ENCODE measurements at places on chromosomes 12 and 14.

GRCh38 chr14:35533357-35534207, at the start of gene INSM2:
TSS of gene INSM2 (plus strand) at chr14:35534164. CDS start at chr14:35534253, 89 bp downstream.
- DNase-seq = peak; percentile 92

GRCh38 chr12:78101113-78101876, 270.6 kb downstream of the NAV3 start:
- no peak for DNase-seq

DNA sequence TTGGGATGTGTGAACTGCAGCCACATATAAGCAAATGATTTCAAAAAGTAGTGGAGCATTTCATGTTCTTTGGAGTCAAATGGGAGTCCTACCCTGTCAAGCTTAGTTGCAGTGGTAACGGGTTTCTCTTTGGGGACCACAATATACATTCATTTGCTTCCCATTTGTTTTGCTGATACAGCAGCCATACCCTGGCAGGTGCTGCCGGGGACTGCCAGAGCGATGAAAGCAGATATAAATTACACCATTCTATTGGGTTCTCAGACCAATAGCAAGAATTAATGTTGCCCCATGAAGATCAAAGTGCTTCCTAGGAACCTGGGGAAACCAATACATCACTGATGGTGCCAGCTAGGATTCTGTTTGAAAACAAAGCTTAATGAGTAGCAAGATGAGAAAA, 1621.5 kb upstream of the FLRT2 start:
- no peak for DNase-seq

DNA sequence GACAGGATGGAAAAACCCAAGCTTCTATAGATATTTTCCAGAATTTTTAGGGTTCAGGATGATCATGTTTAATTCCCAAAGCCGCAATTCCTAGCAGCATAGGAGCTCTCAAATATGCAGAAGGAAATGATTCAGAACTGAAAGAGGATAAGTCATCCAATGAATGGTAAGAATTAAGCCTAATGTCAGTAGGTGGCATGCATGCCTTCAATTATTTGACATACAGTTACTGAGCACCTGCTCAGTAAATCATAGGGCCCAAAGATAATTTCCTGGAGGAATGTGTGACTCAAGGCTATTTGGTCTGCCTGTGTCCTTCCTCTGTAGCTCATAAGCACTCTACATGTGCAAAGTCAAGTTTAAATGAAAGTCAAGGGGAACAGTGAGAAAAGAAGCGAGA, 116.8 kb upstream of the SLC38A4 start:
- DNase-seq = no peak

DNA sequence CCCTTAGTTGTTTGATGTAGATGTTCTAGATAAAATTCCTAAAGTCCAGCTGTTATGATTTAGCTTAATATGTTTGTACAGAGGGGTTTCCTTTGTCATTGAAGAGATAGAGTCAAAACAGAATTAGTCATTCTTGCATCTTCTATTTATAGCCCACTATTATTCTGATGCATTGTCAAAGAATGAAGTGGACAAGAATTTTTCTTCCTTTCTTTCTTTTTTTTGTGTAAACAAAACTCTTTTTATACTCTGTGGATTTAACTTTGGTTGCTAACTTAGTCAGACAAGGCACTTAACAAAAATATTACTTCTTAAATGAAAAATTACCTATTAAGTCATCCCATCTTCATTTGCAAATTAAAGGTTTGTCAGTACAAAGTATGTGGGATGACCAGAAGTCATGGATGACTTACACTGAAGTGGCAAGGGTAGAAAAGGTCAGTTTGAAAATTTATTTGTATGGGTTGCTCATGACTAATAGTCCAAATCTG, 215.6 kb upstream of the DDHD1 start:
- DNase-seq = no peak

DNA sequence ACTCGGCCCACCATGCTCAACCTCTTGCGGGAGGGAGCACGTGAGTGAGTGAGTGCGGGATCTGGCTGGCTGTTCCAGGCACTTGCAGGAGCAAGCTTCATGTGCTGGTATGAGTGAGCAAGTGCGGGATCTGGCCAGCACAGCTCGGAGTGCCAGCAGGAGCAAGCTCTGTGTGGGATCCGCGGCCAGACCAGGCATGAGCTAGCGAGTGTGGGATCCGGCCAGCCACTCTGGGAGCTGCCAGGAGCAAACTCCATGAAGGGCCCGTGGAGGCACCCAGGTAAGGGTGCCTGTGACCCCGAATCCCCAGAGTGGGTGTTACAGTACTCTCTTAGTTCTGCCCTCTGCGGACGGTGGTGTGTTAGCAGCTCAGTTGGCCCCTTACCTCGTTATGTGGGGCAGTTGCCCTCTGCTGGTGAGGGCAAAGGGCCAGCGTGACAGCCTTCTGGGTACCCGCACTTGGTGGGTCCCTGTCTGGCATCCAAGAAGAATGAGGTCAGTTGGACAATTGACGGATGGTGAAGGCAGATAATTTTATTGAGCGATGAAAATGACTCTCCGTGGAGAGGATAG, 38.3 kb downstream of the RAD51B start:
- DNase-seq = peak; percentile 44

- DNase-seq = no peak
These were observed 99.1 kb upstream of the NAP1L1 start for GRCh38 chr12:76183459-76184186.

DNA sequence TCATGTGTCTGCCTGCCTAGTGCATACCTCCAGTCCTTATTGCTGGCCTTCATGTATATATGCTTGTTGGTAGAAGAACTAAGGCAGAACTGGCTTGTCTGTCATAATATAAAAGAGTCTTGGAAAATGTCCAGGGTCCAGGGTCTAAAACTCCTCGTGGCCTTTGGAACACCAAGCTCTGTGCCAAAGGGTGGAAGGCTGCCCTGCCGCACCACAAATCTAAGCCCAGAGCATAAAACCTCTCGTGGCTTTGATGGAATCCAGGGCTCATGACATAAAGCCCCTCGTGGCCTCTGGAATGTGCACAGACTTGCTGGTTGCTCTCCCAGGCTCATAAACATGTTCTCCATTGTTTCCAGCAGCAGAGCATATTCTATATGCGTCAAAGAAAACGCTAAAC, 107.9 kb downstream of the BBS10 start:
- no peak for DNase-seq

DNA sequence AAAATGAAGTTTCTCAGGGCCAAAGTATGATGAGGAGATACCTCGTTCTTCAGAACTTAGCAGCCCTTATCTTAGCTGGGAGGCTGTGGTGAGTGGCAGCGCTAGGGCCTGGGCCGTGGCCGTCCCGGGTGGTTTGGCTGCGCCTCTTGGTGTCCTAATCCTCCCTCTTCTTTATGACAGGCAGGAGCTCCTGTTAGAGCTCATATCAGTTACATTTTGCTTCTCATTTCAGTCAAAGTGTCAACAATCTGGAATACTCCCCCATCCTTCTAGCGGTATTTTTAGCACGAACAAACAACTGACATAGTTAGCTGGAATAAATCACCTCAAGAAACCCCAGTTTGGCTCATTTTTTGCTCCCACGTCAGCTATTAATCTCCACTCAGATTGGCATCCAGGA, 188.8 kb downstream of the TTC7B start:
- DNase-seq = no peak

- DNase-seq = no peak
These were observed 1272.6 kb downstream of the AACS start for GRCh38 chr12:126337556-126338441.

DNA sequence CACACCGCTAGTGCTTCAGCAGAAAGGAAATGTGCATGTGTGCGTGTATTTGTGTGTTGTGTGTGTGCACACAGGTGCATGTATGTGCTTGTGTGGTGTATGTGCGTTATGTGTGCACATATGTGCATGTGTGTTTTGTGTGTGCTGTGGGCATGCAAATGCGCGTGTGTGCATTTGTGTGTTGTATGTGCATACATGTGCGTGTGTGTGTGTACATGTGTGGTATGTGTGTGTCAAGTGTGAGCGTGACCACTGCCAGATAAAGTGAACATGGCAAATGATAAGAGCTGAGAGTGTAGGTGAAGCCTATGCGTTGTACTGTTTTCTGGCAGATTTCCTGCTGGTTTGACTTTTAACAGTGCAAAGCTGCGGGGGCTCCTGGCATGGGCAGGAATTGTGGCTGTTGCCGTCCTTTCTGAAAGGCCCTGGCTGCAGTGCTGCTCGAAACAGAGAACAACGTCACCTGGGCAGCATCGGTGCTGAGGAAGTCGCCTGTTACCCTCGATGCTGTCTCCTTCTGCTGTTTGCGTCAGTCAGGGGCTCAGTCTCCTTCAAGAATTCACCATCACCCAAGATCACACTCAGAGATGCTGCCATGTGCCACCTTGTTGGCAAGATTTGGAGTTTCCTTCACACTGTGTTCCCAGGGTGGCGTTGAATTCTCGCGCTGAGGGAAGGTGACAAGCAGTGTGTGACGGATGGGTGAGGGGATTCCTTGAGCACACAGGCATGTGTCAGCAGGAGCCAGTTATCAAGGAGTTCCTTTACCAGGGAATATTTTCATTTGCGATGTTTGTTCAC, 56.1 kb downstream of the ADGRD1 start:
- DNase-seq = no peak

DNA sequence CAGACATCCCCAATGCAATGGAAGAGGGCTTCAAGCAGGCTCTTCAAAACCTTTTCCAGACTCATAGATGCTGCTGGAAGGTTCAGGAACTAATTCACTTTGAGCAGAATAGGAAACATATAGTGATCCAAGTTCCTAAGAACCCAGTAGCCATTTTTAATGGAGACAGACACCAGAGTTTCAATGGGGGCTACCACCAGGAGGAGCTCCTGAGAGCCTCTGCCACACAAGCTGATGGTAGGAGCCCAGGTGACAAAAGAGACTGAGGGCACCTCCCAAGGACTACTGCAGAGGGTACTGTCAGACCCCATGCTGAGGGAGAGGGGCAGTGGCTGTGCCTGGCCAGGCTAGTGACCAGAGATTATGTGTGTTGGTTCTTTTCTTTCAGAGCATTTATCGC, 45.9 kb downstream of the IFNG start:
- peak; percentile 72 for DNase-seq

DNA sequence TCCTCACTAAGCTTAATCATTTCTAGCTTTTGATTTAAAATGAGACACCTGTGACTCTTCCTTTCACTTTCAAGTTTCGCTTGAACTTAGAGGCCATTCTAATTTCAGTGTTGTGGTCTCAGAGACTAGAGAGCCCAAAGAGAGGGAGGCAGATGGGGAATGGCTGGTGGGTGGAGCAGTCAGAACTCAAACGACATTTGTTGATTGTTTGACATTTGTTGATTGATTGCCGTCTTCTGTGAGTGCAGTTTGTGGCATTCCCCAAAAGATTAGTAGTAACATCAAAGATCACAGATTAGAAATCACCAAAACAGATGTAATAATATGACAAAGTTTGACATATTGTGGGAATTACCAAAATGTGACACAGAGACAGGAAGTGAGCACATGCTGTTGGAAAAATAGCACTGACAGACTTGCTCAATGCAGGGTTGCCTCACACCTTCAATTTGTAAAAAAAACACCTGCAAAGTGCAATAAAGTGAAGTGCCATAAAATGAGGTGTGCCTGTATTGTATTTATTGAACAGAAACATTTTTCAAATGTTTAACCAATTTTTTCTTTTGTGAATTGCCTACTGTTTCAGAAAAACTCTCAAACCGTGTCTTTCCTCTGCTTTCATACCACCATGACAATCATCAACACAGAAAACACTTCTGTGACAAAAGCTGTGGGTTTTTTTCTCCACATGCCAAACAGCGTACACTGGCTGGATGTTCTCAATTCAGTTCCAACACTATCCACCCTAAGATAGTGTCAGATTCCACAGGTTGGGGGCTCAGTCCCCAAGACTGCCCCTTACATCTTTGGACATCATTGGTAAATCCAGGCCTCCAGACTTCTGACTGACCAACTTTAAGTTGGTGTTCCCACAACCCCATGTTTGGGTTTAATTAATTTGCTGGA, 376.3 kb upstream of the RGS6 start:
- no peak for DNase-seq

DNA sequence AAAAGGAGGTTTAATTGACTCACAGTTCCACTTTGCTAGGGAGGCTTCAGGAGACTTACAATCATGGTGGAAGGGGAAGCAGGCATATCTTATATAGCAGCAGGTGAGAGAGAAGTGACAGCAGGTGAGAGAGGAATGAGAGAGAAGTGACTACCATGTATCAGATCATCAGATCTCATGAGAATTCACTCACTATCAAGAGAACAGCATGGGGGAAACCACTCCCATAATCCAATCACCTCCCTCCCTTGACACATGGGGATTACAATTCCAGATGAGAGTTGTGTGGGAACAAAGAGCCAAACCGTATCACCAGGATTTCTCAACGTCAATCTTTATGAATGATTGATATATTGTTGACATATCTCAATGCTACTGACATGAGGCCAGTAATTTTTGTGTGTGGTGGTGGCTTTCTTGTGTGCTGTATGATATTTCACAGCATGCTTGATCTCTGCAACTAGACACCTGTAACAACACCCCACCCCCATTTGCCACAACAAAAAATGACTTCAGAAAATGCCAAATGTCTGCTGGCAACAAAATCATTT, 1470.9 kb upstream of the SEL1L start:
- no peak for DNase-seq

DNA sequence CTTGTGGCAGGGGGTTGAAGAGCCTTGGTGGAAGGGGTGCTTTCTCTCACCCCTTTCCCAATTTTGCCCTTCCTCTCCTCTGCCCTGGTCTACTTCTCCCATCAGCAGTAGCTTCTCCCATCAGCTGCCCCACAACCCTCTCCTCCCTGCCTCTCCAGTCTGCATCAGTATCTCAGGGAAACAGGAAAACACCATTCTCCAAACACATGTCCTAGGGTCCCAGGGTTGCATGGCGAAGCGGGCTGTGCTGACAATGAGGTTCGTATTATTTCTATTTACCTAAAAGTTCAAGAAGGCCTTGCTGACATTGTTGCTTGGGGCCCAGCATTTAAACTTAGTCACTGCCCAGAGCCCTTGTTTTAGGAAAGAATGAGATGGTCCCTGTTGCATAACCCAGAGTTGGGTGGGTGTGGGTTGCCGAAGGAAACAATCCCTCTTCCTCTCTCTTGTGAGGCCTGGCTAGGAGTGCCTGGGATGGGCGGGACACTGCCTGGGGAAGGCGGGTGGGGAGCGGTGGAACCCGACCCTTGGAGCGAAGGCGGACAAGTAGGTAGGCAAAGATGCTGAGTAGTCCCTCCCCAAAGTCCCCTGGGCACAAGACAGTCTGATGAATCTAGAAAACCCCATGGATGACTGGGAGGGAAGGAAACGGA, 1.3 kb upstream of the IGFBP6 start:
- DNase-seq = peak; percentile 69

GRCh38 chr12:106870116-106870515, 85.6 kb upstream of the TMEM263 start:
- no peak for DNase-seq

- DNase-seq = no peak
These were observed 142.9 kb upstream of the KITLG start for GRCh38 chr12:88723219-88723618.

- no peak for DNase-seq
These were observed 1024.9 kb downstream of the TMEM121 start for GRCh38 chr14:106551265-106551664.

GRCh38 chr12:131345521-131346436, 365.1 kb upstream of the SFSWAP start:
- no peak for DNase-seq

DNA sequence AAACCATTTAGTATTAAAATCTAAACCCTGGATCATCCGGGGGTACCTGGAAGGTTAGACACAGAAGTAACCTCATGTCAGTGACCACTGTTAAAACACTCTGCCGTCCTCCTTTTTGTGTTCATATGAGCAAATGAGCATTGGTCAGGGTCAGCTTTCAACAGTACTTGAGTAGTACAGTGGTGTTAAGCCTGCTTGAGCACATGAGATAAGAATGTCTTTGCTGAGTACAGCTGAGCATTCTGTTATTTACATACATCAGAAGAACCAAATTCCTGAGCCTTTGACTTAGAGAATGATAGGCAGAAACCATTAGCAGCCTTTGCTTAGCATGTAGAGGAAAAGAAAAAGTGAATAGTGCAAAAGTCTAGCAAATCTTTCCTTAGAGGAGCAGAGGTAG, 38.6 kb upstream of the LRTM2 start:
- no peak for DNase-seq

Measured in H9 (cell line).